Fibroblast of the aortic adventitia (primary cell): ENCODE measurements at places on chromosomes 13 and 19.

DNA sequence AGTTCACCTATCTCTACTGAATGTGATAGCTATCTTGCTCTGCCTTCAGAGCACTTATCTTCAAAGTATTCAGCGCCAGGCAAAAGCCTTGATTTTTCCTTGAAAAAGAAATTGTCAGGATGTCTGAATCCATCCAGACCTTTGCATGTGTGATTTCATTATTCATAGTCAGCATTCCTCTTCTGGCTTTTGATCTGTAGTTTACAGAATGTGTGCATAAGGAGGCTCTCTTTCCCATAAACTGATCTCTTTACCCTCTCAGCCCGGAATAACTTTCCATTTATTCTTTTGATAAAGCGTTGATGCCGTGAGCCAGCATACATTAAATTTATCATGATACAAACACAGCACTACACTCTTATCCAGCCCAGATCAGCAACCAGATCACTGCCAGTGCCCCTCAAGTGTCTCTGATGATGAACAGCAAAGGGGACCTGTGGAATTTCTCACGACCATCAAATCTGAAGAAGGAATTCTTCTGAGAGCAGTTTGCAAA, 130.8 kb downstream of the DNAJC15 start:
- peak; percentile 23 for DNase-seq

DNA sequence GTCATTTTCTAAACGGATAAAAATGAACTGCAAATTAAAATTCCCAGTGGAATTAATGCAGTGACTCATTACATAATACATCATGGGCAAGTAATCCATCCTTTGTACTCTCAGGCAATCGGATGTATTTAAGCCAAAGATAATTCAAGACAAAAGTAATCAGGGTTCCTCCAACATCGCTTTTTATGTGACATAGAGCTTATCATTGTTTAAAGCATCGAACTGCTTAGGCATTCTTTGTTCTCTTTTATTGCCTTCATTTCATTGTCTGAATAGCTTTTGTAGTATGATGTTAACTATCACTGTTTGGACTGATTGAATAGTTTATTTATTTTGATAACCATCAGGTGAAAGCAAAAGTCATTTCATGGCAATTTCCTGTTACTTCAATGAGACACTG, 209.4 kb downstream of the ITGBL1 start:
- DNase-seq, result peak; percentile 44

GRCh38 chr13:81017513-81018152, 676.7 kb upstream of the SPRY2 start:
- DNase-seq, result peak; percentile 72

- no peak for DNase-seq
These were observed 3.7 kb downstream of the KLF5 start for GRCh38 chr13:73062468-73062867.

- peak; percentile 9 for DNase-seq
These were observed 62.5 kb downstream of the C13orf42 start for GRCh38 chr13:51048616-51049015.

- DNase-seq, result no peak
These were observed 7.9 kb upstream of the F10 start for GRCh38 chr13:113114511-113115362.

GRCh38 chr13:95382916-95383315, 81.7 kb upstream of the ABCC4 start:
- DNase-seq, result no peak

- DNase-seq, result no peak
These were observed 1.1 kb downstream of the CRTC1 start for GRCh38 chr19:18684642-18684993.

DNA sequence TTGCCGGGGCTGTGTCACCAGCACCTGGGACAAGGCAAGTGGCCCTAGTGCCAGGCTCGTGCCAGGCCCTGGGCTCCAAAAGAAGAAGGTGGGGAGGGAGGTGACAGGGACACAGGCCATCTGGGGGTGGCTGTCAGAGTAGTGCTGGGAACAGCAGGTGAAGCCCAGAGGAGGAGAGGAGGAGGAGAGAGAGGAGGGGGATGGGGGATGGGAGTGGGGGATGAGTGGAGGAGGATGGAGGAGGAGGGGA, 18.7 kb downstream of the LSM4 start:
- DNase-seq, result no peak

DNA sequence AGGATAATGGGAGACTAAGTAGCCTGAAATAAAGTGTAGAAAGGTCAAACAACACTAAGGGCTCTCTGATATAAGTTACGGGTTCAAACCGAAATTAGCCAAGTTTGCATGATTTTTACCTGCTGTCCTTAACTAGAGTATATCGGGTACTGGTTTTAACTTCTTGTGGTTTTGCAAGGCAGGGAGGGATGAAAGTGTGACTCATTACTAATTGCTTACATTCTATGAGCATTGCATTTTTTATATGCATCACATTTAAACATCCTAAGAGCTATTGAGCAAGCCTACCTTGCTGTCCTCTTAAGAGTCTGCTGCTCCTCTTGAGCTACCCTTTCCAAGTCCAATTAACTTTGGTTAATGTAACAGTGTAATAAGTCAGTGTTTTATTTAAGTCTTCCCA, 415.4 kb downstream of the SLITRK5 start:
- DNase-seq, result no peak

DNA sequence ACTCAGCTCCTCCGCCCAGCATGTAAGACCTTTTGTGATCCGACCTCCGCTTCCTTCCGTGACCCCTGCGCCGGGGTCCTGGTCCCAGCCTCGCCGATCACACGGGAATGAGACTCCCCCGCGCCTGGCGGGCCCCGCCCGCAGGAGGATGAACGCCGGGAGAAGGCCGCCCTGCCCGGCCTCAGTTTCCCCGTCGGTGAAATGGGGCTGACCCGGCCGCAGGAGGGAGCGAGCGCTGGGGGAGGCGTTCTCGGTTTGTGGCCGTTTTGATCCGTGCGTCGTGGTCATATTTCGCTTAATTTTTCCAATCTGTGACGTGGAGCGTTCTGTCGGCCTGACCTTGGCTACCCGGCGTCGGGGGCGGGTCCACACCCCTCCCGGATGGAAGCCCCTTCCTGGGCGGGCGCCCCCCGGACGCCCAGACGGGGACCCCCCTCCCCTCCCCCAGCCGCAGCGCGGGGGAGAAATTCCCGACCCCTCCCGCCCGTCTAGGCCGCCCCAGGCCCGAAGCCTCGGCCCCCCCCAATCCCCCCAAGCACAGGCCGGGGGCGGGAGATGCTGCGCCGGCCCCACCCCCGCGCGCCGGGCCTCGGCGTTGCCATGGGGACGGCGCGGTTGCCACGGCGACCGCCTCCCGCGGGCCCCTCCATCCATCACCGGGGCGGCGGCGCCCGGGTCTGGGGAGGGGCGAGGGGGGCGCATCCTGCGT, 11.1 kb downstream of the PALM start:
- no peak for DNase-seq

DNA sequence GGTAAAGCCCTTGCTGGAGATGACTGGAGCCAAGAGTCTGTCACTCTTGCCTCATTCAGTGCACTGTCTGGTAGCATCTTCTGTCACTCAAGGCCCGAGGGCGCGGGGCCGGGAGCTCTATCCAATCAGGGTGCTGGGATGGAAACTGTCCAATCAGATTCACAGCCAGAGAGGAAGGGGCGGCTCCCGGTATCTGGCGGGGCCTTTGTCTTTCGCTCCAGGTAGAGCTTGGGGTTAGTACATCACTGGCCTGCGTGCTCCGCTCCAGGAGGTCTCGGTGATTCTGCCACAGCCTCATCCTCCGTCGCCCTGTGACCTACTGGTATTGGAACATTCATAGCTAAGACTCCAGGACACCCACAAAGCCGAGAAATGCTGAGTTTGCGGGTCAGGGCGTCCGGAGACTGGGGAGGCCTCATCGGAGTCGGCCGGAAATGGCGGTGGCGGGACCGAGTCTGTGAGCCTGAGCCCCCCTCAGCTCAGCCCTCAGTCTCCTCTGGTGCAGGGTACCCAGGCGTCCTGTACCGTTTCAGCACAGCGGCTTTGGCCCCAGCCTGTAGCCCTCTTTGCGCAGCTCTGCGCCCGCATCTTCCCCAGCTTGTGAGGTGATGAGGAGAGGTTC, 20.6 kb upstream of the ZNF430 start:
- DNase-seq, result peak; percentile 66

GRCh38 chr19:3852614-3853254, 16.1 kb downstream of the ZFR2 start:
- peak; percentile 71 for DNase-seq

GRCh38 chr13:34810996-34811395, 131.1 kb upstream of the NBEA start:
- no peak for DNase-seq

- DNase-seq, result peak; percentile 46
These were observed 50.5 kb downstream of the KATNAL1 start for GRCh38 chr13:30256713-30257467.

DNA sequence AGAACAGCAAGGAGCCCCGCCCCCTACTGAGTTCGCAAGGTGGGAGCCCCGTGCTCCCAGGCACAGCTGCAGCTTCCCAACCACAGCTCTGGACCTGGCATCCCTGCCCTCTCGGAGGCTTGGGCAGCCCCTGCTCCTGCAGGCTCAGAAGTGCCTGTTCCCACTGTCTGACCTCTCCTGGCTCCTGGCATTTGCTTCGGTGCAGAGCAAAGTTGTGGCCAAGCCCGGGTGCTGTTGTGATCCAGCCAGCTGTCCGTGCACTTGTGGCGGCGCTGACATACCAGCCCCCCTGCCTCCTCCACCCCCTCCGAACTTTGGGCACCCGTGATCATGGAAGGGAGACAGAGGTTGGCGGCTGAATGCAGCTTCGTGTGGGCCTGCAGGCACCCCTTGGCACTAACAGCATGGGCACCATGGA, 1386.8 kb downstream of the PCDH9 start:
- no peak for DNase-seq
